NCI-H2081 treated with DMSO at 0.1 percent for 48 hours (cell line): ENCODE measurements at places on chromosomes 1 and 21.

DNA sequence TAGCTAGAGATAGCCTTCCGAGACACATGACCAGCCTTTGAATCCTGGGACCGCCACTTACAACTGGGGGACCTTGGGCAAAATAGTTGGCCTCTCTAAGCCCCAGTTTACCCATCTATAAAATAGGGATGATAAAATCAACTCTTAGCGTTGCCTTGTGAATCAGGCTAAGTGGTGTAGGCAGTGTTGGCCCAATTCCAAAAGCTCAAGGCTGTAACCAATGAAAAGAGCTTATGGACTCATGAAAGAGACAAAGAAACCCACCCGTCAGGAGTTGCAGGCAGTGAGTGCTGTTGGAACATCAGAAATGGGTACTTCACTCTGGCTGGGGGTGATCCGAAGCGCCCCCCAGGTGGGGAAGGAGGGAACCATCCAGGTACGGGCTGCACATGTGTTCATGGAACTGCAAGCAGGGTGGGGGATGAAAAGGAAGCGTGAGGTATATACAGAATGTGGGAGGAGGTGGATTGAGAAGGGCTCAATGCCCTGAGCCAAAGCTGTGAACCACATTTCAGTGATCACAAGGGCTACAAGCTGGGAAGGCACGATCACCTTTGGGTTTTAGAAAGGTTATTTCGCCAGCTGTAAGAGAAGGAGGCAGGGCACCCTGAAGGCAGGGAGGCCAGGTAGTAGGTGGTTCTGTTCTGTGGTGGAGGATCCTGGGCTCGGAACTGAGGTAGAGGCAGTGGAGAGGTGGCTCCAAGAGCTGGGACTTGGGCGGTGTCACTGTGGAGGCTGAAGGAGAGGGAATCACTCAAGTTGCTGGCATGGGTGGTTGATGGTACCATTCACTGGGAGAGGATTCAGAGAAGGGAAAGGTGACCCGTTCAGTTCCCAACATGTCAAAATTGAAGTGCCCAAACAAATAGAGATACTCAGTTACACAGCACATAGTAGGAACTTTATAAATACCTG, 11.4 kb upstream of the KIAA1614 start:
- DNase-seq, result no peak

DNA sequence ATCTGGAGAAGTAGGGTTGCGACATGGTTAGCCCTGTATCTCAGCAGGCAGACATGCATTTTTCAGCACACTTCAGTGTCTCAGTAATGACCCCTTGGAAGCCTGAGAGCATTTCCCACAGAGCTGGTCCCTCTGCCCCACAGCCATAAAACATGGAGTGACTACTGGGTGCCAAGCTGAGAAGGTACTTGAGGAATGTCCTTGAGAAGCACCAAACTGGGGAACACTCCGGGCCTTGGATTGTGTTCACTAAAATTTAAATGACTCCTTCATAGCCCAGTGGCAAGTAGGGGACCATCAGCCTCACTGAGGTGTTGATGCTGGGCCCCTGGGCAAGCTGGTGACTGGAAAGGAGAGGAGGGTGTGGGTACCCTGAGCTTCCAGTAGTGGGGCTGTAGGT, 54.7 kb downstream of the KCNJ6 start:
- no peak for DNase-seq

DNA sequence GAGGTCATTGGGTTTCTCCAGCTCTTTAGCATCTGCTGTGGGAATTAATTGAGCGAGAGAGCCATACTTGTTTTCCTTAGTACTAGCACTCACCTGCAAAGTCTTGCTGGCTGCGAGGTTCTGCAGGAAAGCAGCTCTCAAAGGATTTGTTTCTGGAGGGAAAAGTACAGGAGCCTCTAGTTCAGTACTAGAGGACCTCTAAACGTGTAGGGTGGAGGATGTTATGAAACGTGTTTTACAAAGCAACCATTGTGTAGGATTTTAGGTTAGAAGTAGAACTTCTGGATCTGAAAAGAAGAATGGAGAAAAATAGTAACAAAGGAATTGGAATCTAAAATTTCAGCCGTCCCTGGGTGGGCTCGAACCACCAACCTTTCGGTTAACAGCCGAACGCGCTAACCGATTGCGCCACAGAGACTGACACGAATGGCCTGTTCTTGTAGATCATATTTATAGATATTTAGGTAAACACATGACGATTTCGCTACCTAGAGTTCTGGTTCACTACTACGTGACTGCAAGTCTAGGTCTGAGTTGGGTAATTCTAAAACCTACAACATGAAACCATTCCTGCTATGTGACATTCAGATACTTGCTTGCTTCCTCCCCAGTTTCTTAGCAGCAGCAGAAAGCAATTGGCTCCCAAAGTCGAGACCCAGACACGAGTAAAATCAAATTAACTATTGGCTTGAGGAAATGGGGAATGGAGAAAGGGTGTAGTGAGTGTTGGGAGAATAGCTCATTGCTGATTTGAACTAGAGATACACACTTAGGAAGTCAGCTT, 60.2 kb upstream of the CFAP126 start:
- no peak for DNase-seq

DNA sequence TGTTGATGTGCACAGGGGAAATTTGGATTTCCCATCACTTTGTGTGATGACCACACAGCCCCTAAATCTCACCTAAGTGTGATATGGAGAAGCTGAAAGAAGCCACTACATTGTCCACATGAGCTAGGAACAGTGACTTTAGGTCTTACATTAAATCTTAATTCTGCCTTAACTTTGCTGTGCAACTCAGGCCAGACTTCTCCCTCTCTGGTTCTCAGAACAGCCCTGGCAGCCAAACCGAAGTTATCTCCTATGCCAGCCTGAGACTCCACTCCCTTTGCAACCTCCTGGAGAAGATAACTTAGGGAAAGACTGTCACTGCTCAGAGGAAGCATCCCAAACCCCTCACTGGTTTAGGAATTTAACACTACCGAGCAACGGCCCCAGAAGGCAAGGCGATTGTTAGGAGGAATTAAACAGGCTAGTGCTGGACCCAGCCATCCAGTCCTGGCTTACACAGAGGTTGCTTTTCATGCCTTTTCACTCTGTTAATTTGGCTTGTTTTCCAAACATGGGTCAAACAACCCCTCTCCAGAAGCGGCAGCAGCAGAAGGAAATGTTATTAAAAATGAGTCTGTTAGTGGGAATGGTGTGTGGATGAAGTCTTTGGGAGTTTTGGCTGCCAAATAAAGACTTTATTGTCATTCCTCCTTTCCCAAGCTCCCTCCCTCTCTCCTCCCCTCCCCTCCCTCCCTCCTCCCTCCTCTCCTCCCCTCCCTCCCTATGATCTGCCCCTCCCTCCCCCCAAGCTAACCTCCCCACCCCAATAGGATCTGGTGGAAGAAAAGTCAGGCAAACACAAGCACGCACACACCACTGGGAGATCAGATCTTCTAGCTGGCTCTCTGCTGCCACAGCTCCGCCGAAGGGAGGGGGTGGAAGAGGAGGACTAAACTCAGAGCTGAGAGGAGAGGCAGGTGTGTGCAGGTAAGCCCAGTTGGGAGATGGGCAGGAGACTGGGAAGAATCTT, at the start of gene PRELP:
Gene PRELP (plus strand): TSS at position 795 of the 970 bp plus-strand sequence. CDS start 7,379 bp downstream, outside the sequence.
- DNase-seq, result no peak

DNA sequence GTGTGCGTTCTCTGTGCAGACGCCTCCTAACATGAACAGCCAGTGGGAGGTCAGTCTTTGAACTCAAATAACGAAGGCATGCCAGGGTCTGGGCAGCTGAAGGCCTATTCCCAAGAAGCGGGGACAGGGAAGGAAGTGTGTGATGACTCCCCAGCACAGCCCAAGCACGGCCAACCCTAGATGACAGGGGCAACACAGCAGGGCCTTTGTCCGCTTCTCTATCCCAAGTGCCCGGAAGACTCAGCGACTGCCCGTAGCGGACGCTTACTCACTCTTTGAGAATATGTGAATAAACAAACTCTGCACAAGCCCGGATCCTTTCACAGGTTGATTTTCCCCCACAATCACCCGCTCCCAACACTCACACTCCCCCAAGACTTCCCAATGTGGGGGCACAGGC, 11.2 kb downstream of the C1orf198 start:
- no peak for DNase-seq

- DNase-seq, result no peak
Measured at GRCh38 chr21:42222821-42223390, 4.0 kb downstream of the ABCG1 start.

DNA sequence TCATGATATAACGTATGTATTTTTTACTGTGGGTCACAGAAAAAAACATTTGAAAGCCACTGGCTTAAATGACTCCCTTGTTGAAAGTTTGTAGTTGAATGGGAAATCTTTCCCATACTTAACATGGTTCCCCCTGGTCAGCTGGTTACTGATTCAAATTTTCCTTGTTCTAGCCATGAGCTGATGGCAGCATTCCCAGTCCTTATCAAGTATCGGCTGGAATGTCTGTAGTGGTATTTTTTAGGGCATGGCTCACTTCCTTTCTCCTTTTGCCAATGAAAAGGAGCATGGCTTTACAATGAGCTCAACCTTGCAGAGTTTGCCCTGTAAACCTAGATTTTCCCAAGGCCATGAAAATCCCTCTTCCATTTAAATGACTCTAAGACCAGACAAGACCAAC, 55.7 kb downstream of the GIPC2 start:
- DNase-seq, result no peak

- DNase-seq, result no peak
Measured at GRCh38 chr1:65175171-65176055, 27.4 kb downstream of the AK4 start.

GRCh38 chr1:45669379-45669778, 17.0 kb downstream of the GPBP1L1 start:
- DNase-seq, result no peak

DNA sequence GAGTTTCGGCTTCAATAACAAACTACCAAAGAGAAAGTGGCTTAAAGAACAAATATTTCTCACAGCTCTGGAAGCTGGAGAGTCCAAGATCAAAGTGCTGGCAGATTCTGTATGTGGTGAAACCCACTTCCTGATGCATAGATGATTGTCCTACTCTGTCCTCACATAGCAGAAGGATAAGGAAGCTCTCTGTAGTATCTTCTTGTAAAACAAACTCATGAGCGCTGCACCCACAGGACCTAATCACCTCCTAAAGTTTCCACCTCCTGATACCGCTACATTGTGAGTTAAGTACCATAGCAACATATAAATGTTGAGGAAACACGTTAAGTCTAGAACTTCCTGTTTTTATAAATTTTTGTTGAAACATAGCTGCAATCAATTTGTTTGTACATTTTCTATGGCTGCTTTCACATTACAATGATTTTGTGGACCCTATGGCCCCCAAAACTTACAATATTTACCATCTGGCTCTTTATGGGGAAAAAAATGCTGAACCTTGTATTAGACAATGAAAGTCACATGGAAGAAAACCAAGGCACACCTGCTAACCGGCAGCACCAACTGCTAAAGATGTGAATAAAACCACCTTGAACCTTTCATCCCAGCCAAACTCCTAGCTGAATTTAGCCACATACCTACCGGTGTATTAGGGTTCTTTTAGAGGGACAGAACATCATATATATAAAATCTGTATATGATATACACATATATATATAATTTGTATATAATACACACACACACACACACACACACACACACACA, 1423.4 kb downstream of the NCAM2 start:
- no peak for DNase-seq

- no peak for DNase-seq
Measured at GRCh38 chr1:6582370-6582769, 2.6 kb downstream of the ZBTB48 start.

DNA sequence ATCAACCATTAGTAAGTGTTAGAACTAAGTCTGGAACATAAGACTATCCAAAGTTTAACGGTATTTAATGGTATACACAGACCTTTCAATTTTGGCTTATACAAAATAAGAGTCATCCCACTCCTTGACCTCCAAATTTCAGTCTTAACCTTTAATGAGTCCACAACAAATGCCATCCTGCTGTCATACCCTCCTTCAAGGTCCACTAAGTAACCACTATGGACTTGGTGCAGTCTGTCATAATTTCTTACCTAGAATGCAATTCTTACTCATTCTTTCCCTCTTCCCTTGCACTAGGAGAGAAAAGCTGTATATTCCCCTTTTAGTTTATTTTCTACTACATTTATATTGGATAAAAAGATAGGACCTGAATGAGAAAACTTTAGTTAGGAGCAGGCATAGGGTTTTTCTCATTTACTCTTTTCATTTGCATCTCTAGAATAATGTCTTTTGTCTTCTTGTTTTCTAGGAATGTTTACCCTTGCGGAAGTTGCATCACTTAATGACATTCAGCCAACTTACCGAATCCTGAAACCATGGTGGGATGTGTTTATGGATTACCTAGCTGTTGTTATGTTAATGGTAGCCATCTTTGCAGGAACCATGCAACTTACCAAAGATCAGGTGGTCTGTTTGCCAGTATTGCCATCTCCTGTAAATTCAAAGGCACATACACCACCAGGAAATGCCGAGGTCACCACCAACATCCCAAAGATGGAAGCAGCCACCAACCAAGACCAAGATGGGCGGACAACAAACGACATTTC, 62.1 kb upstream of the ZNF326 start:
- no peak for DNase-seq

DNA sequence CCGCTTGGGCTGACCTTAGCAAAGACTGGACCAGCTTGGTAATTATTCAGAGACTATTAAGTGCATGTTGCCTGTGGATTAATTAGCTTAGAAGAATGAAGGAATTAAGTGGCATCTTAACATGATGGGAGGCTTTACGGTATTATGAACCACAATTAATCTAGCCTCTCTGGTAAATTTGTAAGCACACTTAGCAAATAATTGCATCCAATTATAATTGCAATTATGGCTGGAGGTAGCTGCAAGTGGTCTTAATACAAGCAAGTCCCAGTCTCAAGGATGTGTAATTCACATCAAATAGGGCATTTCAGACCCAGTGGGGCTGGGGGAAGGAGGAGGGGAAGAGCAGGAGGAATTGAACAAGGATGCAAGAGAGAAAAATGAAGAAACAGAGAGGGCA, 151.6 kb downstream of the CNIH3 start:
- no peak for DNase-seq

- DNase-seq, result no peak
Measured at GRCh38 chr1:114180742-114181141, 27.1 kb upstream of the SYT6 start.

GRCh38 chr1:19858893-19859292, 23.3 kb upstream of the OTUD3 start:
- DNase-seq, result no peak

DNA sequence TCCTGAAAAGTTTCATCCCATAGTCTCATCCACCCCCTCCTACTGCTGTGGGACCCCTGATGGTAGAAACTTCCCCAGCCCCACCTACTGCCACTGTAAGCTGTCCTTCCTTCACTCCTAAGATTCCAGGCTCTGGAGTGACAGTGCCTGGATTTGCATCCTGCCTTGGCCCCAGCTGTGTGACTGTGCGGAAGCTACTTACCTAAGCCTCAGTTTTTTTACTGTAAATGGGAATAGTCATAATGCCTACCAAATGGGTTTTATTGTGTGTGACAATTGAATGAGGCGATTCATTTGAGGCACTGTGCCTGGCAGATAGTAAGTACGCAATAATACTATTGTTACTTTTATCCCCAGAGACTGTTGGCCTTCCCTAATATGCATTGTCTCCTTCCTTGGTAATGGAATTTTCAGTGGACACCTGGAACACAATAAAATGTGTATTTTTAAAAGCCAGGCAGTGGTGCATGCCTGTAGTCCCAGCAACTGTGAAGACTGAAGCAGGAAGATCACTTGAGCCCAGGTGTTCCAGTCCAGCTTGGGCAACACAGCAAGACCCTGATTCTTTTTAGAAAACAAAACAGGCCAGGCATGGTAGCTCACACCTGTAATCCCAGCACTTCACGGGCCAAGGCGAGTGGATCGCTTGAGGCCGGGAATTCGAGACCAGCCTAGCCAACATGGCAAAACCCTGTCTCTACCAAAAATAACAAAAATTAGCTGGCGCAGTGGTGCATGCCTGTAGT, 55.0 kb upstream of the ZNF326 start:
- no peak for DNase-seq
